ENCODE measurements at places on chromosomes 13 and 19.

GRCh38 chr13:29924482-29925350, 74.3 kb upstream of the UBL3 start:
- no peak for DNase-seq

GRCh38 chr19:49071860-49072547, 495 bp downstream of the KCNA7 start:
- DNase-seq = no peak

- DNase-seq = no peak
These were observed 10.5 kb downstream of the NAXD start for GRCh38 chr13:110625771-110626321.

- DNase-seq = no peak
These were observed 48.5 kb downstream of the GAS6 start for GRCh38 chr13:113815151-113816058.

DNA sequence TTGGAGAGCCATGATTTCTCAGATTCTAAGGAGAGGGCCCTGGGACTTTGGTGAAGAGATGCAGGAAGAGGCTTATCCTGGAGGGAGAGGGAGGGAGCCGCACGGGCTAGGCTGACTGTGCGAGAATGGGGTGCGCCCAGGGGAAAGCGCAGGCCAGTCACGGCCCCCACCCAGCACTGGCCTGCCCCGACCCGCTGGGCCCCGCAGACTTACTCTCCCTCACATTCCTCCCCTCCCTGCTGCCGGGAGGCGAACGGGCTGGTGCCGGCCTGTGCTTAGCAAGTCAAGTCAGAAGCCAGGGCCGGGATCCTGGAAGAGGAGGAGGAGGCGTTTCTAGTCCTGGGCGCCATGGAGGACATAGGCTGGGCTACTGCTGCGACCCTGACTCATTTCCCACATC, 120.0 kb downstream of the CRYL1 start:
- no peak for DNase-seq

DNA sequence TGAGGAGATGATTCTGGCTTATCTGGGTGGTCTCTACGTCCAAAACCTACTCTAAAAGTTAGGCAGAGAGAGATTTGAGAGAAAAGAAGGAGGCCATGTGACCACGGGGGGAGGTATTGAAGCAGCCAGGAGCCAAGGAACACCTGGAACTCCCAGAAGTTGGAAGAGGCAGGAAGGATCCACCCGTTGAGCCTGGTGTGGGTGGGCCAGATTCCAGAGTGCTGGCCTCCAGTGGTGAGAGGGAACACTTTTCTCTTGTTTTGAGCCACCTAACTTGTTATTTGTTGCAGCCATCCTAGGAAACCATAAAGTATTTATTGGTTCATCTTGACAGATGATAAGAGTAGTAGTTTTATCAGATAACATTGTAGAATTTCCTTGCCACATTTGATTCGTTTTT, 396.9 kb downstream of the MYO16 start:
- no peak for DNase-seq

All from stimulated activated CD4-positive, alpha-beta T cell treated with anti-CD3 and anti-CD28 coated beads, Interleukin-1b, Interleukin-23, amount 100 ng/mL, for 1 hour (primary cell).